ENCODE measurements at places on chromosomes 13 and 19.

- peak; percentile 61 for DNase-seq
Observed at GRCh38 chr19:7705387-7706187, 3.7 kb upstream of the FCER2 start.

GRCh38 chr13:113202912-113203311, 5.6 kb downstream of the PCID2 start:
- no peak for DNase-seq

GRCh38 chr19:2716275-2716650, 4.9 kb downstream of the DIRAS1 start:
- no peak for DNase-seq

- DNase-seq: no peak
Observed at GRCh38 chr19:41441321-41441945, 1.5 kb upstream of the ERICH4 start.

DNA sequence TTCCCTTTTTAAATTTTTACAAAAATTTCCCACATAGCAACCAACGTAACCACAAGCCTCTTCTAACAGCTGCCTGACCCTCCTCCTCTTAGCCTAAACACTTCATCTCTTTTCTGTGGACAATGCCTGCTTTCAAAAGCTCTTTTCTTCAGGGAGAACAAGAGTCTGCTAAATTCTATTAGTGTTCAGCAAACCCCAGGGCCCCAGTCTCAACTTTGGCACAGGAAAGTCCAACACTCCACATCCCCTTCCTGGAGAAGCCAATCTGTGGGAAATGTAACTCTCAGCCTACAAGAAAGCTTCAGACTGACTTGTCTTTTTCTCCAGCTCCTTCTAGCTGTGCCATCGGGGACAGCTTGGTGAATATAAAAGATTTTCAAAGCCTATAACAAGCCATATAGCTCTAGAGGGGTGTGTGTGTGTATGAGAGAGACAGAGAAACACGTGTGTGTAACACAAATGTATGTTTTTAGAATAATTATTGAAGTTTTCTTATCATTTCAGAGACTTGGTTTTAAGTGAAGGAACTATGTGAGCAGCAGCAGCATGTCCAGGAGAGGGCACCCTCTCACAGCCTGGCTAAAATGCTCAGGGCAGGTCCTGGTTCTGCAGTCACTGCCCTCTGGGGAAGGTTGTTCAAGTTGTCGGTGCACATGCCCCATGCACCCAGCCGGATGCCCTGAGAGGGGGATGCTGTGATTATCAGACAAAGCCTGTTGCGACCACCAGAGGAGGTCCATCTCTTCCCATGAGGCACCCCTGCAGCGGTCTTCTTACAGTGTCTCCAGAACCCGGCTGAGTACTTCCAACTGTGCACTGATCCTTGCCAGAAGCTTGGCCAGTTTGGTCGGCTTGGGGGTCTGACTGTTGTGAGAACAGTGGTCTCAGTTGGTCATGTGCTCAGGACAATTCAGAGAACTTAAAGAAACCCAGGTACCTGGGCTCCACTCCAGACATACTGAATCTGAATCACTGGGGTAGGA, 34.4 kb downstream of the CCDC70 start:
- peak; percentile 11 for DNase-seq

DNA sequence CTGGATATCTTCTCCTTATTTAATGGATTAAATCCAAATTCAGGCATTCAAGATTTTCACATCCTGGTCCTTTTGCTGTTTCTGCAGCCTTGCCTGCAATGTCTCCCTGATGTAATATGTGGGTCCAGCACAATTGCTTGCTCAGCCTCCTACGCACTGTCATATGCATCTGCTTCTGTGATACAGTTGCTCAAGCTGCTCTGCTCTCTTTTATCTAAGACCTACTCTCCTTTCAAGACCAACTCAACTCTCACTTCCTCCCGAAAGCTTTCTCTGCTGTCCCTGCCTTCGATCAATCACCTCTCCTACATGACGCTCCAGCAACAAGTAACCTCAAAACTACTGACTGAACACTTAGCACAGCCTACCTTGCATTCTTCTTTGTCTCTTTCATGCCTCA, 138.2 kb downstream of the DCLK1 start:
- no peak for DNase-seq

GRCh38 chr13:86003029-86003428, 203.8 kb upstream of the SLITRK6 start:
- DNase-seq: no peak

DNA sequence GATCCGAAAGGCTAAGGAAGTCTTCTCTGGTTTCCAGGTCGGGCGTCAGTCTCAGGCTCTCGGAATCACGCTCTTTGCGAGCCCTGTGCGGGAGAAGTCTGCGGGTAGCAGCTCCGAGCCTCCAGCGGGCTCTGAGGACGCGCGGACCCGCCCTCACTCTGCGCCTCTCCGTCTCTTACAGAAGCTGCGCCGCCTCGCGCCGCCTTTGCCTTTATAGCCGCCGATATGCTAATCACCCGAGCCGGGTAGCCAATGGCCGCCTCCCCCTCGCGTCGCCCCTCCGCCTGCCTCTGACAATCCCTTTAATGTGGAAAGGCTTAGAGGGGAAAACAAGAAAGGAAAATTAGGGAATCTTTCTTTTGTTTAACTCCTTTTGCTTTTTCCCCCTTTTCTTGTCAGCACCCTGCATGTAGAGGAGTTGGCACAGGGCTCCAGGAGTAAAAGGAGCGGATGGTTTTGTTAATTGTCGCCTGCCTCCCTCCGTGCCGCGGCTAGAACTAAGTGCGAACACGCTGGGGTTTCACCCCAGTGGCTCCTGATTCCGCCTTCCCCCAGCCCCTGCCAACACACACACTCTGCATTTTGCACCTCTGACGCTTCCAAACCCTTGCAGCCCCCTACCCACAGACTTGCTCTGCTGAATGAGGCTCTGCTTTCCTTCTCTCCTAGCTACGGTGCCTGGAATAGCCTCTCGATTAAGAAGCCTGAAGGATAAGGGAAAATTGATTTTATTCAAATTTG, at the start of gene PCDH8:
Gene PCDH8, minus strand, starts transcription at position 186 of the 741 bp plus-strand sequence. CDS start 204 bp downstream, outside the sequence.
- no peak for DNase-seq

GRCh38 chr19:46475986-46476385, 4.6 kb upstream of the PNMA8A start:
- no peak for DNase-seq

DNA sequence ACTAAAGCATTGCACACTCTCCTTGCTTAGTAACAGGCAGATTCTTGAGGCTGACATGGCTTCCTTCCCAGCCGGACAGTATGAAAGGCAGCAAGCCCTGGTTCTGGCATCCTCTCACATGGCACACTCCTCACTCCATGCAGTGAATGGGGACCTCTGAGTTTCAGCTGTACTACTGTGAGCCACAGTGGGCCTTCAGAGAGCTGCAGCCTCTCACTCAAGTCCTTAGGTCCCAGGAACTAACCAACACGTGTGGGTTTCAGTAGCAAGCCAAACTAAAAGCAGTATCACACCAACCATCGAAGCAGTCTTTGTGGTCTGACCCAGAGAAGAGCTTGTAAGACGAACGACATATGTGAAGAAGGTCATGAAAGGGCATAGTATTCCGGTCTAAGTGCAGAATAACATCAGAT, 128.2 kb downstream of the TBC1D4 start:
- DNase-seq: no peak

DNA sequence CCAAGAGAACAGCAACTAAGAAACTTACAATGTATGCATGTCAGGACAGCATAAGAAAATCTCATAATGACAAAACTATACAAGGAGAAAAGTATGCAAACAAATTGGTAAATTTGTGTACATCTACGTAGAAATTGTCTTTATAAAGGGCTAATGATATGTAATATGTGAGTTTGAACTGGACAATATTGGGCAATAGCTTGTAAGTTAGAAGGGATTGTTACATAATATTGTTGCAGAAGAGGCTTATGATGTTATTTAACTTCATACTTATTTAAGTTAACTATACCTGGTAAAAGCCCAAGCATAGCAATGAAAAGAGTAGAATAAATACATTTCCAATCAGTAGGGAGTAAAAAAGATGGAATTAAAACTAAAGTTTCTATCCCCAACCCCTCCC, 134.0 kb downstream of the MAB21L1 start:
- DNase-seq: no peak

DNA sequence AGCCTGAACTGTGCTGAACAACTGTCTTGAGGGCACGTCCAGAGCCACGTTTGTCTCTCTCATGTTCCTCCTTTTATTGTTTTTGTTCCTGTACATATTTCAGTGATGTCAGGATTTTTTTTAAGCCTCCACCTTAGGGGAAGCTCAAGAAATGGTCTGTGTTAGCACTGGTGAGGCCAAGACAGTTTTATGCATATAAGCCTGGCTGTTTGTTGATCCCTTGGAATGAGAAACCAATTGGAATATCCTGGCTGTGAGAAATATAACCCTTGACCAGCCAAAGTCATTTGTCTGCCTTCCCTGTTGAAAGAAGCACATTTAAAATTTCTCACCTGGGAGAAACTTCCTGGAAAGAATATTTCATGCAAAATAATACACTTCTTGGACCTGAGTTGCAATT, 115.8 kb downstream of the DNAJC15 start:
- DNase-seq: no peak

DNA sequence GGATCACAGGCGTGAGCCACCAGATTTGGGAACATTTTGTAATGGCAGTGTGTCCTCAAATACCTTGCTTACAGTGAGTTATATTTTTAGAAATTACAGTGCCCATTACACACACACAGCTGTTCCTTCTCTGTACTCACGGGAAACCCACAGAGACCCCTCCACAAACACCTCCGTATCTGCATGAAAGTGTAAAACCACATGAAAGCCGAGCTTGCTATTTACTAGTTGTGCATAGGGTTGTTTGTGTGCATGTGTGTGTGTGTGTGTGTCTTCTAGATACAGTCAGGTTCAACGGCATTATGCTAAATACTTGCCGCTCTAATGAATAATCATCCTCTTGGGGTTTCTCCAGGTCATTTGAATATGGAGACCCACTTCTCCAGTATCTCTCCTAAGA, 22.3 kb upstream of the LILRA2 start:
- no peak for DNase-seq
